ENCODE measurements at places on chromosomes 12 and 14.

- DNase-seq: no peak
Observed at GRCh38 chr12:123036466-123037285, 56.2 kb downstream of the ARL6IP4 start.

GRCh38 chr14:94679937-94680861 lies 68.0 kb downstream of the SERPINA3 start:
- DNase-seq: no peak

- no peak for DNase-seq
Observed at GRCh38 chr12:54653025-54653424, 4.9 kb upstream of the DCD start.

DNA sequence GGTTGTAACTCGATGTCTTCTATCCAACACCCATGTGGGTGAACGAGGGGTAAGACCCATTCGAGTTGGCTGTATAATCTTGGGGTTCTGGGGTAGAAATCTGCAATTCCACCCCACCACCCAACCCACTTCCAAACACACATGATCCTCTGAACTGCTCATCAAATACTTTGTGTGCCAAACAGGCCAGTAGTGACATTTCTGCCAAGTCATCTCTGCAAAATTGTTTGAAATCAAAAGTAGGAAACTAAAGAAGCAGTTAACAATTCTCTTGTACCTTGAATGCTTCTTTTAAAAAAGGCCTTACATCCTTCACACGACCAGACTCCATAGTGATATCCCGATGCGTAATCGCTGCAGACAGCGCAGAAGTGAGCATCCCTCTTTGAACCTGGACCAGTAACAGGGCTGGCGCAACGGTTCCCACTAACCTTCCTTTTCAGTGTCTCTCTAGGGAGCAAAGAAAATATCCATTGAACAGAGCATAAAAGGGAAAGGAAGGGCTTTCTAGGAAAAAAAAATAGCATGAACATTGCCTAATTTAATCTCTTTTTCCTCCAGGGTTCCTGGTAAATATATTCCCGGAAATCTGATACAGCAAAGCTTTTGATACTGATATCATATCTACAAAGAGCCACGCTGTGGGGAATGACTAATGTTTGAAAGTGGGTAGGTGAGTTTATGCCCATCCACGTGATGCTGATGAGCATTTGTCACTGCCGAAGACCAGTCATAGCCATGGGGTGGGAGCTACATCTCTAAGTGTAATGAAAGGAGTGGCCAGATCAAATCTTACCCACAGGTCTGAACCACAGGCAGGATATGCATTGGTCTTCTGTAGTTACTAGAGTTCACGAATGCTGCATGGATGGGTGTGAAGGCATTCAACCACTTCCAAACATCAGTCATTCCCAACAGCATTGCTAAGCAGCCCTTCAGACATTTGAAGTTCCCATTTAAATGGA lies 14.2 kb downstream of the ESR2 start:
- DNase-seq: no peak

GRCh38 chr12:98297538-98297937 lies 217.9 kb upstream of the TMPO start:
- no peak for DNase-seq

DNA sequence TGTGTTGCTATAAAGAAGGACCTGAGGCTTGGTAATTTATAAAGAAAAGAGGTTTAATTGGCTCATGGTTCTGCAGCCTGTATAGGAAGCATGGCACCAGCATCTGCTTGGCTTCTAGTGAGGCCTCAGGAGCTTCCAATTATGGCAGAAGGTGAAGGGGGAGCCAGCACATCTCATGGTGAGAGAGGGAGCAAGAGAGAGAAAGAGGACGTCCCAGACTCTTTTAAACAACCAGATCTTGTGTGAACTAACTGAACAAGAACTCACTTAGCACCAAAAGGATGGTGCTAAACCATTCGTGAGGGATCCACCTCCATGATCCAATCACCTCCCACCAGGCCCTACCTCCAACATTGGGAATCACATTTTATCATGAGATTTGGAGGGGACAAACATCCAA lies 6.1 kb upstream of the SNAPC1 start:
- no peak for DNase-seq

DNA sequence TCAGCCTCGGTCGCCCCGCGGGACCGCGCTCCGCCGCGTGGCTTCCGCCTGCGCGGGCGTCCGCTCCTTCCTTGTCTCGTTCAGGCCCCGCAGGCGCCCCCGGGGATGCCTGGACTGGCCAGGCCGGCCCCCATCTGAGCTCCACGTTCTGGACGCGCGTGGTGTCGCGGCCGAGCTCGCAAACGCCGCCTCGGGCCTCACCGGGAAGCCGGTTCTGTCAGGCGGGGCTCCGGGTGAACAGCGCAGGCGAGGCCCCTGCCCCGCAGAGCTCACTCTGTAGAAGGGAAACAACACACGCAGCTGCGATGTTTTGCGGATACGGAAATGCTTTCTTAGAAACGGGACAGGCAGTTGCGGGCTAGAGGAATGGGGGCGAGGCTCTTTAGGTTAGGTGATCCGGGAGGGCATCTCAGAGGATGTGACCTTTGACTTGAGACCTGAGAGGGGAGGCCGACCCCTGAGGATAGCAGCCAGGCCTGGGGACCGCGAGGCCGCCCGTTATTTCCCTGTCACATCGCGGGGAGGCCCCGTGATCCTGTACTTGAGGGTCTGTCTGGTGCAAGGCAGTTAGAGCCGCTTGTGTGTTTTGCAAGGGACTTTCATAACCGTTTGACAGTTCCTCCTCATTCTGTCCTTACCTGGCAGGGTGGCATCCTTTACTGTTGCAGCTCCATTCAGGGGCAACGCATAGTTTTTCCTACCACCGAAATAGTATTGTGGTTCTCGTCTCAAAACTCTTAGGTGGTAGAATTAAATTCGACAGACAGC lies 584 bp downstream of the VRK1 start:
- DNase-seq: peak; percentile 48

DNA sequence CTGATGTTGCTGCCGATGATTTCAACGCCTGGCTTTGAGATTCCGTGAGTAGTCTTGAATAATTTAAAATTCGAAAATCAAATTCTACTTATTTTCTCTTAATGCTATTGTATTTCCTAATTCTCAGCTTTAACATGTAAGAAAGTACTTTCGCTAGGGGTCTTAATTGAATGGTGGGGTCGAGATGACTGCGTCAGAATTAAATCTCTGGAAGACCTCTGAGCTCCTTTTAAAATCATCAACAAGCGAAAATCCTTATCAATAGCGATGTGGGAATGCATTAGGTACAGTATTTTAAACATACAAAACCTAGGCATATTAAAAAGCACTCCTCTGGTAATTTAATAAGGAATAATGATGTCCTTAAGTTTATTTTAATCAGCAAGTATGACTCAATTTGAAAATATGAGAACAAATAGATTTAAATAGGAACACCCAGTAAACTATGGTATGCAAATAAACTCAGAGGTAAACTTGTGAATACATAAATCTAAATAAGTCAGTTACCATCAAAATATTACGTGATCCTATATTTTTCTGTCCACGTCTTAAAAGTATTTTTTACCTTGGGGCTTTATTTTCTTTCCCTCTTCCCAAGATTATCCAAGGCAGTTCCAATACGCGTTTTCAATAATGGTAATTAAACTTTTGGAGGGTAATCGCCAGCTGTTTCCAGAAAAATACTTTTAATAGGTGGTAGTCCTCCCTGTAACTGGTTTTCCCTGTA lies 1.4 kb downstream of the FOXA1 start:
- no peak for DNase-seq

DNA sequence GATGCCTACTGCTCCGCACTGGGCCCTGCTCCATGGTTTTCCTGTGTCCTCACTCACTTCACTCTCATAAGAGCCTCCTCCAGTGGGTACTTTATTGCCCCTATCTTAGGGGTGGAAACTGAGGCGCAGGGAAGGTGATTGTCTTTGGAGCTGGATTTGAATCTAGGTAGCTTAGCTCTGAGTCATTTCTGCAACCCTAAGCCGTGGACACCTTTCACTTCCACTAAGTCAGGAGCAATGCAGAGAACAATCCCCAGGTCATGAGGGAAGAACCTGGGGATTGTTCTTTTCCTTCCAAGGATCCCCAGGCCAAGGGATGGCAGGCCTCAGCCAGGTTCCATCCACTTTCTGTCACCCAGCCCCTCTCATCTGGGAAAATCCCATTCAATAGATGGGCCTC lies 20.3 kb downstream of the VDR start:
- no peak for DNase-seq

- DNase-seq: no peak
Observed at GRCh38 chr14:62824086-62824485, 221.2 kb downstream of the KCNH5 start.

DNA sequence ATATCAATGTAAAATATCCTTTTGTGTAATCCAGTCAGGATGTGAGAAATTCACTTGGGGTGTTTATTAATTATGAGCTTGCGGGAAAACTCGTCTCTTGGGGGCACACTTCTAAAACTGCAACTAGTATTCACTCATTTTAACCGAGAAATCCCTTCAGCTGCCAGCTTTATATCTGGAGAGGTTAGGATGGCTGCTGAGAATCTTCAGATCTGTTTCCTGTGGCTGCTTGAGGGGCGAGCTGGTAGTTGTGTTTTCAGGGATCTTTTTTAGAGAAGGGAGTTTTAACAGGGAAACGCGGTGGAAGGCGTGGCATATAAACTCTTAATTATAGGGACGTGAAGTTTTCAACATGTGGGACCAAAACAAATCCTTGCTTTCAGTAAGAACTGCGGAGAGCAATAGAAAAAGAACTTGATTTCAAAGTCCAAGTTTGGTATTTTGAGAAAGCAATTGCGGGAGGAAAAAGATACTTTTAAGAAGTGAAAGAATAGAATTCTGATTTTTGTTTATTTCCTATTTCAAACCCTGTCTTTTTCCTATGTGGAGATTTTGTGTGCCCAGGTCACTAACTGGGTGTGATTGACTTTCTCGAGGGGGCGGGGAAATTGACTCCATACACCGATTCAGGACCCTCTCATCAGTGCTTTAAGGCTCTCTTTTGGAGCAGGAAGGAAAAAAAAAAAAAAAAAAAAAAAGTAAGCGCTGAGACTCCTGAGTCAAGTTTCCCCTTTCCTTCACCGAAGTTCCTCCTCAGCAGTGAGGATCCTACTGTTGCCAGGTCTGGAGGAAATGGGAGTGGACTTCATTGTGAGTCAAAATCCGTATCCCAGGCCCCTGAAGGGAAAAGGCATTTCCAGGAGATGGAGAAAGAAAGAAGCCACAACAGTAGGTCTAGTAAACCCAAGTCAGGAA lies 1.1 kb downstream of the PPFIBP1 start:
- DNase-seq: no peak

Measured in CD4-positive, alpha-beta T cell treated with Interferon alpha-2 for 1 hour (primary cell).